ENCODE measurements at places on chromosomes 5 and 9.

GRCh38 chr5:44987026-44987425 lies 178.3 kb downstream of the MRPS30 start:
- H3K27ac ChIP-seq, result no peak overlapping the region
- no peak for DNase-seq

DNA sequence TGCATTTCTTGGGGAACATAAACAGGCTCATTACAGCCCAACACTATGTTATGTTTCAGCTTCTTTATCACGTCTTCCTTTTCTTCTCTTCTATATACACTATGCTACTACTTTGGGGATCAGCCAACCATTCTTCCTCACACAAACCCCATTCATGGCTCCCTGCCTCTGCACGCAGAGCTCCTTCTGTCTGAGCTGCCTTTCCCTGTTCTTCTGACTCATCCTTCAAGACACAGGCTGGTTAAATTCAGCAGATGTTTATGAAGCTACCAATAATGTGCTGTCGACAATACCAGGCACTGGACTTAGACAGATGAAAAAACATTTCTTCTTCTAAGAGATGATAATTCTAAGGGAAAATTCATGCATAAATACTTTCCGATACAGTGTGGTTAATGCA lies 102.5 kb upstream of the TXNDC8 start:
- no peak overlapping the region for H3K4me3 ChIP-seq
- no peak for DNase-seq
- no peak overlapping the region for H3K27ac ChIP-seq
- H3K4me1 ChIP-seq, result no peaks in the 10 kb centered on the region

DNA sequence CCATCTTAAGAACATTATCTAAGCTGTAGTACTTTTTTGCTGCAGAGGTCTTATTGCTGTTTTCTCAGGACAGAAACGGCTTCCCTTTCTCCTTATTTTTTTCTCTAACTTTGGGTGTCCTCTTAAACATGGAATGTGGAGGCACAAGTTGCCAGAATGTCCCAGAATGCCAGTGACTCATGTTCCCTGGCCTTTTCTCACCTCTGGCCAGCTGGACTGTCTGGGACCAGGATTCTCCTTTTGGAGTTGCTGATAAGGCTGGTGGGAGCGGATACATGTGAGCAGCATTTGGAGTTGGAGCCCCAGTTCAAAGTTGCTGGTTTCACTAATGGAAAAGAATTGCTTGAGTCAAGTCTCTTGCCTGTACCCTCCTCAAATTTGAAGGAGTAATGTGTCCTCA lies 112.8 kb downstream of the ARHGAP26 start:
- H3K27ac ChIP-seq, result no peak overlapping the region
- no peak overlapping the region for H3K4me3 ChIP-seq
- H3K27me3 ChIP-seq, result no peaks in the 10 kb centered on the region
- H3K4me1 ChIP-seq, result no peaks in the 10 kb centered on the region
- H3K36me3 ChIP-seq, result peaks cover 3% of the 10 kb centered on the region
- no peak for DNase-seq

GRCh38 chr5:123094919-123095797 lies 6.1 kb downstream of the PRDM6 start:
- H3K36me3 ChIP-seq, result no peaks in the 10 kb centered on the region
- peaks cover 18% of the 10 kb centered on the region for H3K4me1 ChIP-seq
- H3K4me3 ChIP-seq, result no peak overlapping the region
- DNase-seq, result no peak
- peaks cover 65% of the 10 kb centered on the region for H3K27me3 ChIP-seq
- H3K27ac ChIP-seq, result no peak overlapping the region
